ENCODE measurements at places on chromosomes 7 and 10.

- no peak for DNase-seq
Observed at GRCh38 chr10:1154531-1155295, 98.5 kb downstream of the WDR37 start.

DNA sequence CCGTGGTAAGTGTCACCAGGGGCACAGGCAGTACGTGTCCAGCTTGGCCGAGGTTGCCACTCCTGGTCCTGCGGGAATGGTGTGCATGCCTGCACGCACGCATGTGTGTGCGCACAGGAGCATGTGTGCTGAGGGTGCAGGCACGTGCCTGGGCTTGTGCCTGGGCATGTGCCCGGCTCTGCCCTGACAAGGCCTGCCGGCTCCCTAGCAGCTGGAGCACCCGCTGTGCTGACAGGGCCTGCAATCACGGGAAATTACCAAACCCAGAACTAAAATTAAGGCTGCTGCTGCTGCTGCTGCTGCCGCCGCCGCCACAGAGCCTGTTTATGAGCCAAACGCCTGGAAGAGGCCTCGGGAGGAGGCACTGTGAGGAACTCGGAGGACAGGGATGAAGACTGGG, 28.7 kb downstream of the GHRHR start:
- DNase-seq = no peak

- DNase-seq = no peak
Observed at GRCh38 chr10:356452-356851, 221.2 kb downstream of the ZMYND11 start.

DNA sequence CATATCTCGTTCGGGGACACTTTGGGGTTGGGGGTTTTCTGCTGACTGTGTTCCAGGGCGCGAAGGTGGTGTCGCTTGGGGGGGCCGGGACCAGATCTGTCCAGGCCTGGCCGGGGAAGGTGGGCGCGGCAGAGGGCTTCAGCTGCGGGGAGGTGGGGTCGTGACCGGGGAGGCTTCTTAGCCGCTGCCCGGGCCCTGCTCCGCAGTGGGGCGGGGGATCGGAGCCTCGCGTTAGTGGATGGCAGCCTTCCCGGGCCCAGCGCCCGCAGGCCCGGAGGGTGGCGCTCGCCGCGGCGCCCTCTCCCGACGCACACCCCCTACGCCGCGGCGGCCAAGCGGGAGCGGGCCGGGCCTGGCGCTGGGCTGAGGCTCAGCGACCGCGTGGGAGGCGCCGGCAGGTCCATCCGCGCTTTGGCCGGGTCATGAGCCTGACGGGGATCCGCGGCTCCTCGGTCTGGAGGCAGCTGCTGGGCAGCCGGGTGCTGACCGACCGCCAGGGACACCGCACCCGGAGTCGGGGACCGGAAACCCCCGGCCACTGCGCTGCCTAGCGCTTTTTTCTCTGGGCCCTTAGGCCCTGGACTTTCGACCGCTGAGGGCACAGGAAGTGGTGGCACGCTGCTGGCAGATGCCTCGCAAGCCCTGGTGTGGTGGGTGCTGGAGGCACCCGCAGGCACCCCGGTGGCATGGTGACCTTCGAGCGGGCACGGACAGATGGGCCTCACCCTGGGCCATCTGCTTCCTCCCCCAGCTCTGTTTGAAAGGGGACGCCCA, 1.2 kb downstream of the AGAP3 start:
- DNase-seq = no peak

GRCh38 chr10:95308389-95309302, 17.8 kb upstream of the PDLIM1 start:
- no peak for DNase-seq

DNA sequence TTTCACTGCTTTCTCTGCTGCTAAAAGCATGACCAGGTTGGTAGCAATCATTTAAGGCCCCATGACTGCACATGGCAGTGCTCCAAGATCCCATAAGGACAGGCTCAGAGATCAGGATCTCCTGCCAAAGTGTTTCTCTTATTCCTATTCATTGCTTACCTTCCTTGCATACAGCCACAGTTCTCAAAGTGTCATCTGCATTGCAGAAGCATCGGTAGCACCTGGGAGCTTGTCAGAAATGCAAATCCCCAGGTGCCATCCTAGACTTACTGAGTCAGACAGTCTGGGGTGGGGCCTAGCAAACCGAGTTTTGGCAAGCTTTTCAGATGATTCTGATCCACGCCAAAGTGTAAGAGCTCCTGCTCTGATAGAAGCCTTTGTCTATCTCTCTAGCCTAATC, 489.0 kb upstream of the AUTS2 start:
- no peak for DNase-seq

- DNase-seq = no peak
Observed at GRCh38 chr7:90618876-90619275, 22.8 kb downstream of the CDK14 start.

- DNase-seq = no peak
Observed at GRCh38 chr10:96606216-96606615, 19.4 kb upstream of the TM9SF3 start.

- DNase-seq = no peak
Observed at GRCh38 chr7:41121228-41121627, 581.7 kb downstream of the INHBA start.
